ENCODE measurements at places on chromosomes 2 and 18. TPM values are rescaled to one million over a fixed set of nuclear protein-coding genes. Genes with fewer than 3 reads are reported as not detected.

The OLA1 gene
- total RNA-seq, result 52.8 TPM

DNA sequence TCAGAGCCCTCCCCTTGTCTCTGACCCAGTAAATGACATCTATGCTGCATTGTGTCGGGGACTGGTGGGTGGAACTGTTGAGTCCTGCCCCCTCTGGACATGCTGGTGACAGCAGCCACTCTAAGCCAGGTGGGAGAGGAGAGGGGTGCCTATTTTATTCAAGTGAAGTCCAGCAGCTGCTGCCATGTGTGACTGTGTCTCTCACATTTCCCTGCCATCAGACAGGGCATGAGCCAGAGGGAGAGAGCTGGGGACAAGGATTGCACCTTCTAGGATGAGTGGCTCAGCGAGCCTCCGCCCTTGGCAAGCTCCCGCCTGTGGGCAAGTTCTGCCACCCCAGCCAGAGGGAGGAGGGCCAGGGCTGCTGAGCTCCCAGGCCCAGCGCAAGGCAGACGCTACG lies 13.7 kb downstream of the NGEF start:
- DNase-seq, result peak; percentile 26
- no peaks in the 10 kb centered on the region for H3K27me3 ChIP-seq
- H3K36me3 ChIP-seq, result no peaks in the 10 kb centered on the region
- no peak overlapping the region for H3K27ac ChIP-seq
- no peaks in the 10 kb centered on the region for H3K4me1 ChIP-seq

DNA sequence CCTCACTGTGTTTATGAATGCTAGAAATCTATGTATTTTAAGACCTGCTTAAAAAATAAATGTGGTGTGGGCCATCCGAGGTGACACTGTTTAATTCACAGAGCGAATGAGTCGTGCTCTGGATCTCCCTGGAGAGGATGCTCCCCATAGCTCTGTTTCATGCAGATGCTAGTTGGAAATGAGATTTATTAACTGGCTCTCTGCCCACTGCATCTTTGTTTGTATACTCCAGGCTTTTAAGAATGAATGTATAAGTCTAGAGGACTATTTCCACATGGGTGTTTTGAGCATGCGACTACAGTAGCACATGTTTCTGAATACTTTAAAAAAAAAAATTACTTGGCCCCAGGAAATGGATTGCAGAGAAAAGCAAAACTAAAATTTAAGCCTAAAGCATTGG lies 3.9 kb downstream of the MAPRE2 start:
- no peaks in the 10 kb centered on the region for H3K27me3 ChIP-seq
- no peak for DNase-seq
- H3K36me3 ChIP-seq, result no peaks in the 10 kb centered on the region
- H3K4me3 ChIP-seq, result no peak overlapping the region
- H3K4me1 ChIP-seq, result no peaks in the 10 kb centered on the region
- H3K27ac ChIP-seq, result peak overlapping the region; percentile 80

GRCh38 chr2:120804459-120804858 lies 68.8 kb downstream of the GLI2 start:
- H3K4me3 ChIP-seq, result no peak overlapping the region
- H3K4me1 ChIP-seq, result peaks cover 56% of the 10 kb centered on the region
- H3K27ac ChIP-seq, result peak overlapping the region; percentile 63
- H3K27me3 ChIP-seq, result no peaks in the 10 kb centered on the region

DNA sequence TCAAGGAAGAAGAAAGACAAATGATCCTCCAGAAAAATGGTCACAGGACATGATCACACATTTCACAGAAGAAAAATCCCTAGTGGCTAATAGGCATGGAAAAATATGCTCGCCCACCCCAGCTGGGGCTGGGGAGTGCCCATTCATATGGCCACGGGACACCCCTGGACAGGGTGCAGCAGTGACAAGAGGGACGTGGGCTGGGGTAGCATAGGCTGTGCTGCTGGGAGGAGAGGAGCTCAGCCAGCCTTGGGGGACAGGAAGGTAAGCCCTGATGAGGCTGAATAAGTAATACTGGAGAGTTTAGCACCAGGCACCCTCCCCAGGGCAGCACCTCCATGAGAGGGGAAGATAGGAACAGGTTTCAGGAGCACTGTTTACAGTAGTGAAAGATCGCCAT lies 254.9 kb upstream of the HS6ST1 start:
- no peaks in the 10 kb centered on the region for H3K36me3 ChIP-seq
- no peak overlapping the region for H3K27ac ChIP-seq
- H3K27me3 ChIP-seq, result no peaks in the 10 kb centered on the region
- H3K4me3 ChIP-seq, result no peak overlapping the region
- DNase-seq, result peak; percentile 41

The GMCL1 gene
- 14.6 TPM for total RNA-seq

GRCh38 chr18:80109676-80110078 lies 615 bp downstream of the ADNP2 start:
- H3K4me3 ChIP-seq, result peak overlapping the region; percentile 90
- no peaks in the 10 kb centered on the region for H3K27me3 ChIP-seq
- peaks cover 15% of the 10 kb centered on the region for H3K4me1 ChIP-seq
- peak; percentile 77 for DNase-seq
- no peaks in the 10 kb centered on the region for H3K36me3 ChIP-seq

- DNase-seq, result no peak
- H3K27ac ChIP-seq, result no peak overlapping the region
- no peaks in the 10 kb centered on the region for H3K27me3 ChIP-seq
- no peaks in the 10 kb centered on the region for H3K4me1 ChIP-seq
- H3K36me3 ChIP-seq, result no peaks in the 10 kb centered on the region
These were observed 768.5 kb downstream of the TRIB2 start for GRCh38 chr2:13485256-13485655.

GRCh38 chr2:158127380-158127804 lies 25.7 kb downstream of the UPP2 start:
- no peak overlapping the region for H3K4me3 ChIP-seq
- no peak for DNase-seq
- no peak overlapping the region for H3K27ac ChIP-seq
- H3K36me3 ChIP-seq, result no peaks in the 10 kb centered on the region
- no peaks in the 10 kb centered on the region for H3K4me1 ChIP-seq
- no peaks in the 10 kb centered on the region for H3K27me3 ChIP-seq

DNA sequence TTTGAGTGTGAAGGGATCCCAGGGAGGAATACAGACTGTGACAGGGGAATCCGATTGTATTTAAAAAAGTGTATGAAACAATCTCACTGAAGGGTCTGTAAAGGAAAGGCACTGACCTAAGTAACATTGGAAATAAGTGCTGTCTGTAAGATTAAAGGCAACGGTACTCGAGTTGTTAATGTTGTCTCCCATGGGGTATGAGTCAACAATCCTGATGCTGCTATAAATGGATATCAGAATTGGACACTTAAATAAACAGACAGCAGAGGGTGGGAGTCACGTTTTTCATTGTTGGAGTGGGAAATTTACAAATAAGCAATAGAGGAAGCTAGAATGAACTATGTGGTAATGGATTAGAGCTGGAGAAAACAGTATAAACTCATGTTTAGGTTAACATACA lies 452.4 kb upstream of the RGPD4 start:
- H3K4me3 ChIP-seq, result no peak overlapping the region
- H3K4me1 ChIP-seq, result no peaks in the 10 kb centered on the region
- no peaks in the 10 kb centered on the region for H3K36me3 ChIP-seq
- H3K27me3 ChIP-seq, result no peaks in the 10 kb centered on the region

The KCNF1 gene
- total RNA-seq, result 0.16 TPM

The MERTK gene
- total RNA-seq, result 14.4 TPM

The CPO gene
- 0.95 TPM for total RNA-seq

- H3K27me3 ChIP-seq, result no peaks in the 10 kb centered on the region
- DNase-seq, result no peak
- no peak overlapping the region for H3K27ac ChIP-seq
- H3K4me3 ChIP-seq, result no peak overlapping the region
- H3K36me3 ChIP-seq, result no peaks in the 10 kb centered on the region
- peaks cover 27% of the 10 kb centered on the region for H3K4me1 ChIP-seq
These were observed 144.1 kb downstream of the FAM210A start for GRCh38 chr18:13582178-13582670.

DNA sequence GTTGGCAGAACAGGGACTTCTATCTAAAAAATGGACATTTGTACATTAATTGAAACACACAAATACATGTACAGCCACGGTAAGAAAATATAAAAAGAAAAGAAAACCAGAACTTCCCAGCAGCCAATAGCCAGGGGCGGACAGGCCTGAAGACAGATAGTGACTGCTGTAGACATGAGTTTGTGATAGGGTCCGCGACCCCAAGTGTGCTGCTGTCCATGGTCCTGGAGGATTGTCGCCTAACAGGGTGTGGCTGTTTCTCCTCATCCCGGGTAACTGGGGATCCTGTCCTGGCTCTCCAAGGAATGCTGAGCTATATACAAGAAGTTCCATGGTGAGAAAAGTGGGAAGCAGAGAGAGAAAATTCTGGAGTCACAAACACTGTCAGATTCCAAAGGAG lies 266.5 kb upstream of the SALL3 start:
- DNase-seq, result peak; percentile 19
- H3K27me3 ChIP-seq, result no peaks in the 10 kb centered on the region
- H3K4me3 ChIP-seq, result no peak overlapping the region
- H3K27ac ChIP-seq, result no peak overlapping the region

GRCh38 chr2:173934895-173935294 lies 30.3 kb downstream of the SP3 start:
- peaks cover 36% of the 10 kb centered on the region for H3K4me1 ChIP-seq
- H3K27me3 ChIP-seq, result no peaks in the 10 kb centered on the region
- no peak overlapping the region for H3K4me3 ChIP-seq
- H3K36me3 ChIP-seq, result no peaks in the 10 kb centered on the region
- no peak overlapping the region for H3K27ac ChIP-seq

GRCh38 chr2:101854877-101855276 lies 136.9 kb upstream of the IL1R2 start:
- H3K27ac ChIP-seq, result no peak overlapping the region
- no peak for DNase-seq
- peaks cover 12% of the 10 kb centered on the region for H3K4me1 ChIP-seq
- no peak overlapping the region for H3K4me3 ChIP-seq
- H3K36me3 ChIP-seq, result peaks cover 46% of the 10 kb centered on the region
- no peaks in the 10 kb centered on the region for H3K27me3 ChIP-seq

DNA sequence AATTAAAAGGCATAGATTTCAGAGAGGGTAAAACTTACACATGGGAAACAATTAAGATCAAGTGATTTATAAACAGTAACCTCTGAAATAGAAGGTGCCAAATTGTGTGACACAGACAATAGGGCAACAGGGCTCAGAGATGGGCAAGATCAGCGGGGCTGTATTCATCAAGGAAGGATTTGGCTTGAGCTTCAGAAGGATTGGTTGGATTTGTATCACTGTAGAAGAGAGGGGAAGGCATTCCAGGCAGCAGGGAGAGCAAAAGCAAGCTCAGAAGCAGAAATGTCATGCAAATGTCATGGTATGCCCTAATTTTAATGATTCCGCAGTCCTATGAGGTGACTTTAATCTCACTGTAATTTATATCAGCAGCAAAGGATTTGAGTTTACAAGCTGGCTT lies 415.0 kb upstream of the NRP2 start:
- H3K27me3 ChIP-seq, result no peaks in the 10 kb centered on the region
- H3K27ac ChIP-seq, result no peak overlapping the region
- H3K4me1 ChIP-seq, result peaks cover 3% of the 10 kb centered on the region
- no peak for DNase-seq
- no peak overlapping the region for H3K4me3 ChIP-seq
